ENCODE measurements at places on chromosomes 13 and 19.

DNA sequence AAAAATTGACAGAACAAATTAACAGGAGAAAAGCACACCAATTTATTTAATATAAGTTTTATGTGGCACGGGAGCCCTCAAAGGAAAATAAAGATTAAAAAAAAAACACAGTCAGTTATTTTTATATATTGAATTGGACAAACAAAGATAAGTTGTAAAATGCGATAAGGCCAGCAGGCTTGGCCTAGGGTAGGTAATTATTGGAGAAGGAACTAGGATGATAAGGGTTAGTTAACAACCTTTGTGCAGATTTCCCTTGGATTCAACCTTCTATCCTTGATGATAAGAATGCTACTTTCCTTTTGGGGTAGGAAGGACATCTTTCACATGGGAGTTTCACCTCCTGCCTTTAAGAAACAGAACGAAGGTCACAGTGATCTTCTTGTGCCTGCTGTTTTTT, 252.8 kb downstream of the SHISA2 start:
- DNase-seq, result no peak

DNA sequence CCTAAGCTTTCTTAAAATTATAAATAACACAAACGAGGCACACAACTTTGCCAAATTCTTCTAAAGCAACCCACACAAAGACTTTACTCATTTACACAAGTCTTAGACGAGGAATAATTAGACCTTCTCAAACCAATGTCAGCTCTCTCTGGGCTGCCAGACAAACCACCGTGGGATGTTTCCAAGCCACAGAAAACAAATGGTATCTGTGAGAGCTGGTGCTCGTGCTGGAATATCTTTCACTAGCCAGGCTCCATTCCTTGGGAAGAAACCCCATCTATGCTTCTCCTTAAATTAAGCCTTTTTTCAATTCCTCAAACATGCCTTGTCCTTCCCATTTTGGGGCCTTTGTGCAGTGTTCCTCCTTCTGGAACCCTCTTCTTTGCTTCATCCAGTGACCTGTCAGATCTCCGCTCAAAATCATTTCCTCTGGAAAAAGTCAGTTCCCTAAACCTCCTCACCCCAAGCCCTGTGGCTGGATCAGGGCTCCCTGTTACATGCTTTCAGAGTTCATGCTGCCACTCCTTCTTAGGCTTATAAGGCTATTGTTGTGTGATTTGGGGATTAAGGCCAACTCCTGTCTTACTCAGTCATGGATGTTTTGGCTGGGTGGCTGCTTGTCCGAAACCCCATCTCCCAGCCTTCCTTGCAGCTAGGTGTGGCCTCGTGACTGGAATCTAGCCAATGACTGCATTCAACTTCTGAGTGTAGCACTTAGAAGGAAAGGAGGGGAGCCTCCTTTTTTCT, 64.2 kb upstream of the GTF2F2 start:
- DNase-seq, result no peak

DNA sequence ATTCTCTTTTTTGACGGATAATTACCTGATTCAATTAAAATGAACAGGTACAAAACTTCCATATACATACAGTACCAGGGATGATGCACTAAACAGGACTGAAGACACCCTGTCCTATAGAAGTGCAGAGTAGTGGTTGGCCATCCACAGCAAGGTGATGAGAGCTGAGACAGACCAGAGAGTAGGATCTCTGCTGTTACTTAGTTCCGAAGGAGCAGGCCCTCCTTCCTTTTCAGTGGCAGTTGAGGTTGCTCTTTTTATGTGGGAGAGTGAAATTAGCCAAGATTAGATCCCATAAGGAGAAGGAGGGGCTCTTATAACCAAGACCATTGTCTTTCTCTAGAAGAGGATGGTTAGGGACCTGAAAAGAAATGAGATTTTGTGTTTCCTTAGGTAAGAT, 4.0 kb downstream of the PDS5B start:
- DNase-seq, result no peak

DNA sequence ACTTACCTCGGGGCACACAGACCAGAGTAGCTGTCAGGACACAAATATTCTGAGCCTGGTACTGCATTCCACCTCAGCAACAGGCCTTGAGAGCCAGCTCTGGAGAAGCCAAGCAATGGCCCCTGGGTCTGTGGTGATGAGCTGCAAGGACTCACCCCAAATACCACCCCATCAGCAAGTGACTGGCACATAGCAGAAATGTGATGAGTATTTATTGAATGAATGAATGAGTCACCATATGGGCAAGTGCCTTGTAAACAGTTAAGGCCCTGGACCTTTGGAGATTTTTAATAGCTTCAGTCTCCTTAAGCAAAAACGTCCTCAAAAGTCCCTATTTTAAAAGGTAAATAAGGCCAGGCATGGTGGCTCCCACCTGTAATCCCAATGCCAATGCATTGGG, 18.2 kb downstream of the GSX1 start:
- no peak for DNase-seq

- no peak for DNase-seq
Observed at GRCh38 chr13:45370922-45371406, 30.0 kb upstream of the TPT1 start.
